Frontal cortex (tissue), 4 donors: ENCODE measurements at places on chromosomes 12 and 14. TPM values are rescaled to one million over a fixed set of nuclear protein-coding genes. Genes with fewer than 3 reads are reported as not detected.

DNA sequence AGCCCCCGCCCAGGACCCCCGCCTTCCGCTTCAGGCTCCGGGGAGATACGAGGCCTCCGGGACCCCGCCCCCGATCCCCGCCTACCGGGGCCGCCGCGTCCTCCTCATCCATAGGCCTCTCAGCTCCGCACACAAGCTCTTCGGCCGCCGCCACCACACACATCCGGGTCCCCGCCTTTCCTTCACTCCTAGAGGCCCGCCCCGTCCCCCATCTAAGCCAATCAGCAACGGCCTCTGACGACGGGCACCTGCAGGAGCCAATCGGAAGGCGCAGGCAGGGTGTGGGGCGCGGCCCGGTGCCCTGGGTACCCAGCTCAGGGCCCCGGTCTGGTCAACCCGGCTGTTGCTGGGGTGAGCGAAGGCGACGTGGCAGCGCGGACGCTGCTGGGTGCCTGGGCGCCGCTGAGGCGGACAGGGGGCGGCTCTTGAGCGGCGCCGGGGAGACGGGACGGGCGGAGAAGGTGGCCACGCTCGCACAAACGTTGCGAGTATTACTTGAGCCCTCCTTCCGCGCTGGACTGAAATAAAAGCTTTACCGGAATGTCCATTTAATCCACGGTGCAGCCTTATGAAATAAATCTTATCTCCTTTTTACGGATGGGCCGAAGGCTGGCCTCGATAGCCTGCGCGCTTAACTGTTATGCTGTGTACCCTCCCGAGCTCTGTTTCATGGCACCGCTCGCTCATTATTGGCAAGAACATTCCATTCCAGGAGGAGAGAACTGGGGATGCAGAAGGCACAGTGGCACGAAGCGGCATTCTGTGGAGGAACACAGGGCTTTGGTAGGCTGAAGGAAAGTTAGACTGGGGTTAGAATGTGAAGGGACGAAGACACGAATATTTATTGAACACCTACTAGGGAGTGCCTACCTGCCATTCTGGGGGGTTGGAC is at the start of gene SPRYD3:
Gene SPRYD3 (minus strand): TSS at position 165 of the 892 bp plus-strand sequence. CDS start 57 bp downstream, at position 108.
- peak; percentile 100 for DNase-seq

DNA sequence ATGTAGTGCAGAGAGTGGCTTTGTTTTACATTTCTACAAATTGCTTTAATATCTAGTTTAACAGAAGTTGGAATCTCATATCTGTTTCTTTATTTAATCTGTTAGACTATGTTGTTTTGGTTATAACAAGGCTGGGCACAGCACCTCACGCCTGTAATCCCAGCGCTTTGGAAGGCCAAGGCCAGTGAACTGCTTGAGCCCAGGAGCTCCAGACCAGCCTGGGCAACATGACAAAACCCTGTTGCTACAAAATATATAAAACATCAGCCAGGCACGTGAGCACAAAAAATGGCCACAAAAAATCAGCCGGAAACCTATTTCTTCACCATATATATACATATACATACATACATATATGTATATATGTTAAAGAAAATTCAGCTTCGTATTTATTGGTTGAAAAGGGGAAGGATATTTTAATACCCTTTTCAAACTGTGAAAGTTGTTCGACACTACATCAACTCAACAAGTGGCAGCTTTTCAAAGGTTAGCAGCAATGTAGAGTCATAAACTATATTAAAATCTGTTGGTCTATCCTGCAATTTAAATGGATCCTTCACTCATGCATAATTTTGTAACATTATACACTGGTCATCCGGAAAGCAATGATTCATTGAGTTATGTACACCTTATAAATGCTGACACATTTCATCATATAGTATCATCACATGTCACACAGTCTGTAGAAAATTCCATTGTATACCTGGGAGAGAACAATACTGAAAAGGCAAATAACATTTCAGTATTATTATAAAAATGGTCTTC is 7.1 kb downstream of the NR2C1 start:
- DNase-seq: no peak

- no peak for DNase-seq
These were observed 23.9 kb downstream of the SCAF11 start for GRCh38 chr12:45966486-45966885.

DNA sequence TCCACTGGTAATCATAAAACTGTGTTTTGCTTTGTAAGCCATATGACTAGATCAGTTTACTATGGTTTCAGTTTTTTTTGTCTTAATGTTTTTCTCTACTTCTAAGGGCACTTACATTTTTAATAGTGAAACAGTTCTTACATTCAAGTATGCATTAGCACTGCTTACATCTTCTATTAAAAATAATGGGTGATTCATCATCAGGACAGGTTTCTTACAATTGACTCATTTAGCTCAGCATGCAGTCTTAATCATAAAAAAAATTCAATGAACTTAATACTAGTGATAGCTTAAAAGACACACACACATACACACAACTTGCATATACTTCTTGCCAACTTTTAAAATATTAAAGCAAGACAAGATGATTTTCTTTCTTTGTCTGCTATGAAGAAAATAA is 845.7 kb upstream of the USP15 start:
- DNase-seq: no peak

- peak; percentile 32 for DNase-seq
These were observed 708.0 kb downstream of the MED13L start for GRCh38 chr12:115569345-115570068.

GRCh38 chr12:27336282-27336653 is 3.6 kb downstream of the BMAL2 start:
- DNase-seq: no peak

- DNase-seq: no peak
These were observed 143.6 kb upstream of the SLC16A7 start for GRCh38 chr12:59452259-59452658.

DNA sequence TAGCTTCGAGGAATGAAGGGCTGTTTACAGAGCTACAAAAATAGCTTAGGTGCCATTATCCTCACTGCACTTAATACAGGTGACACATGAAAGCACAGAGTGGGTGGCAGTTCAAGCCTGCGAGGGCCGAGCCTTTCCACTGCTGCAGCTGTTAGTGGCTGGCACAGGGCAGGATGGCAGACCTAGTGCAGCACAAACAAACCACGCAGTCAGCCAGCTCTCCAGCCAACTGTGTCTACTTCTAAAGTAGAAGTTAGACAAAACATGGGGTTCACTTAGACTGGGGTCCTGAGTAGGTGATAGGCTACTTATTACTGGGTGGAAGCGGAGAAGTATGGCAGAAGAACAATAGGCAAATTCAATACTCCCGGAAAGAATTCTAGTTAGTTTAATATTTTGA is 95.4 kb downstream of the DUSP16 start:
- no peak for DNase-seq

GRCh38 chr12:38144049-38144448 is 172.5 kb upstream of the ALG10B start:
- DNase-seq: no peak

The ADAM21 gene
- under 0.01 TPM for total RNA-seq

The ABHD4 gene
- 2.4 TPM for total RNA-seq

The MMP19 gene
- total RNA-seq: not detected

The CSAD gene
- total RNA-seq: 11.8 TPM

The MLXIP gene
- total RNA-seq: 6.9 TPM

The OR10G3 gene
- not detected for total RNA-seq

The NDUFB1 gene
- total RNA-seq: 189 TPM

The TAS2R9 gene
- total RNA-seq: 0.41 TPM
